ENCODE measurements at places on chromosomes 3 and 15.

DNA sequence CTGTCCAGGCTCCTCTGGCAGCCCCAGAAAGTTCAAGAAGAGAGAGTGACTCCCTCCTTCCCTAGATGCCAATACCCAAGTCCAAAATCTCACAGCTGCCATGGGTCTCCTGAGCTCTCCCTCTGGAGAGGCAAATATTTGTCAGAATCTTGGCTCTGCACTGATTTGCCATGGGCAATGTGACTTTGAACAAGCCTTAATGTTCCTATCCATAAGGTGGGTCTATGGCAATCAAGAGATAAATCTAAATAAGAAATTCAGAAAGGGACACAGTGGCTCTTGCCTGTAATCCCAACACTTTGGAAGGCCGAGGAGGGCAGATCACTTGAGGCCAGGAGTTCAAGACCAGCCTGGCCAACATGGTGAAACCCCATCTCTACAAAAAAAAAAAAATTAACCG is 12.4 kb upstream of the WNT7A start:
- DNase-seq = no peak

- DNase-seq = no peak
These were observed 75.7 kb downstream of the SPSB4 start for GRCh38 chr3:141126661-141127343.

DNA sequence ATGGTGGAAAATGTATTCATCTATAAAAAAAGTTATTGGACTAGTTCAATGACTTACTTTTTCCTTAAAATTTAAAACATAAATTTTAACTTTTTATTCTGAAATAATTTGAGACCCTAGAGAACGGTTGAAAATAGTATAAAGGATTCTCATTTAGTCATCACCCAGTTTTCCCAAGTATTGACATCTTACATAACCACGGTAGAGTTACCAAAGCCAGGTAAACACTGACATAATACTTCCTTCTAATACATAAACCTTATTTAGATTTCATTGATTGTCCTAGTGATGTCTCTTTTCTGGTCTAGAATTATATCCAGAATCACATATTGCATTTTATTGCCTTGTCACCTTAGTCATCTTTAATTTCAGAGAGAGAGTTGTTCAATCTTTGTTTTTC is 319.1 kb downstream of the LPP start:
- DNase-seq = no peak

DNA sequence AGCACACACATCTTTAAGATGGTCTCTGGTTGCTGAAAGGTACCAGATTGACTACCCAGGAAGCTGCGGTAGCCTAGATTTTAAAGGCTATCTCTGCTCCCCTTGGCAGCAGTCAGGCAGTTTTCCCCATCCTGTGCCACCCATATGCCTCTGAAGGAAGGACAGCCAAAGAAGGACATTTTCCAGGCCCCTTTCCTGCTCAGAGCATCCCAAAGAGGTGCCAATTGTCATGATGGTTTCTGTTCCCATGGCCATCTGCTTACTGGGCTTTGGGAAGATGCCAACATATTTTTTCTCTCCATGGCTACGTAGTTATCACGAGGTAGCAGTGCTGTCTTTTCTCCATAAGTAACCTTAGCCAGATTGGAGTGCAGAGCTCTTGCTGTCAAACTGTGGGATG is 39.7 kb downstream of the UNC13C start:
- DNase-seq = no peak

DNA sequence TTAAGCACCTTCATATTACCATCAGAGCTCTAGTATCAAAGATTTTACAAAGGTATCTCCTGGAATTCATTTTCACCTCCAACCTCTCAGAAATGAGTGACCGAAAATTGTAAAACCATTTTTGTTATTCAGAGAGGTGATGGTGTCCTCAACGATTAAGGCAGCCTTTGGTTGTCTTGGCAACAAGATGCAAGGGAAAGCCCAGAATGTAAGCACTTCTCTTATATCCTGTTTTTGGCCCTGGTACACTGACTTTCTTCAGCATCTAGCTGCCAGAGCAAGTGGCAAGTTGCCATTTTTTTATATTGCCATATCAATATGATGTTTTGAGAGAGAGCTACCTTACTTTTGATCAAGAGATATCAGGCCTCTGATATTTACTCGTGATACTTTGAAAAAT is 384.9 kb upstream of the NECTIN3 start:
- DNase-seq = no peak

DNA sequence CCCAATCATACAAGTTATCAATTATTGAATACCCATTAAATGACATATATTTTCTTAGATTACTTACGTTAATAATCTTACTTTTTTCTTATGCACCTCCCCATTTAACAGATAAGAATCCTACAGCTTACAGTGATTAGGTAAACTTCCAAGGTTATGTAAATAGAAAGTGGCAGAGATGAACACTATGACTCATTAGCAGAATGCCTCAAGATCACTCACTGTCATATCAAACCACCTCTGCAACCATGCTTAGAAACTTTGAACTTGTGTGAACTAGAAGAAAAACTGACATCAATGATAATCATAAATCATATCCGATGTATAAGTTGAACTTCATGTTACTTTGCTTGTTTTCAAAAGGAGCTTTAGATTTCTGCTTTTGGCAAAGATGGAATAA is 911.6 kb upstream of the ARPP21 start:
- DNase-seq = no peak

- no peak for DNase-seq
These were observed 942.5 kb downstream of the ROBO1 start for GRCh38 chr3:78825118-78825857.

DNA sequence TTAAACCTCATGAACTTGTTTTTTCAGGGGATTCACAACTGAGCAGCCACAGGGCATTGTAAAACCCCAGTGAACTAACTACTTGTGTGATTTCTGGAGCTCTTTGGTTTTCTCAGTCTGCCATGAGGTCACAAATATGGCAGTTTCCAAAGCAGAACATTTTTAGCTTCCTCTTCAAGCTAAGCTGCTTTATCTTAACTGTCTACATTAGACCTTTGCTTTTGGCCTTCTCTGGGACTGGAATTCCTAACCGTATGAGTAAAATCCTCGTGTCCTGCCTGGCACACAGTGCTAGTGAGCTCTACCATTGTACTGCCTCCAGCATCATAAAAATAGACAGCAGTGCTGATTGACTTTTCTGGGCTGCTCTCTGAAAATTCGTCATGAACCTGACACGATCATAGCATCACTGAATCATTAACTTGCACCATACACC is 22.1 kb downstream of the CDIN1 start:
- peak; percentile 42 for DNase-seq

DNA sequence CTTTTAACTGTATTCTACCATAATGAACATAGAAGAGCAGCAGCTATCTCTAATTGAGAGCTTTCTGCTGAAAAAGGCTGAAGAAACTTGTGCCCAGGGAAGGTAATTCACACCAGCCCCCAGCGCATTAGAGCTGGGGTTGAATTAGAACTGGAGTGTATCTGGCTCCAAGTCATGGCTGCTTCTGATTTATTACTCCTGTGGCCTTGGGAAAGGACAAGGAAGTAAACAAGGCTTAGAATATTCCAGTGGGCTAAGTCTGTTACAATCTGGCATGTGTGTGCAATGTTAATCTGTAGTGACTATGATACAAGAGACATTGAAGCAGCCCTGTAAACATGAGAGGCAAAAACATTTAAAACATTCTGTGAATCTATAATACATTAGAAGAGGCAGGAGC is 18.1 kb downstream of the CPA3 start:
- DNase-seq = no peak

- DNase-seq = peak; percentile 40
These were observed 410.5 kb downstream of the LSAMP start for GRCh38 chr3:116034794-116035193.

GRCh38 chr15:101023501-101024072 is 104.4 kb downstream of the LRRK1 start:
- DNase-seq = no peak

GRCh38 chr3:25508901-25509300 is 80.8 kb downstream of the RARB start:
- peak; percentile 90 for DNase-seq

DNA sequence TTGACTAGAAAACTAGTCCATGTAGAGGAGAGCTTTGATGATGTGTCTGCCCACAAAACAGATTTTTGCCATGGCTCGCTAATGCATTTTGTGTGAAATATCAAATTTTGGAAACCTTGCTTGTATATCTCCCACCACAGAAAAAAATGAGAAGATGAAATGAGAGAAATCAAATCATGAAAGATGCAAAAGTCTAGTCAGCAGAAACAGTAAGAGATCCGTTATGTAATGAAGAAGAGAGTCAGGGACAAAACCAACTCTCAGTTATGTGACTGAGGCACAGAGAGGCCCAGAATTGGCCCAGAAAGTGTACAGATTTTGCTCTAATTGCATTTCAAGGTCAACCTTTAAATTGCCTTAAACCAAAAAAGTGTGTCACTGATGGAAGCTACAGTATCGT is 107.0 kb downstream of the FILIP1L start:
- no peak for DNase-seq

GRCh38 chr3:128734523-128735189 is 8.7 kb downstream of the RAB7A start:
- no peak for DNase-seq

DNA sequence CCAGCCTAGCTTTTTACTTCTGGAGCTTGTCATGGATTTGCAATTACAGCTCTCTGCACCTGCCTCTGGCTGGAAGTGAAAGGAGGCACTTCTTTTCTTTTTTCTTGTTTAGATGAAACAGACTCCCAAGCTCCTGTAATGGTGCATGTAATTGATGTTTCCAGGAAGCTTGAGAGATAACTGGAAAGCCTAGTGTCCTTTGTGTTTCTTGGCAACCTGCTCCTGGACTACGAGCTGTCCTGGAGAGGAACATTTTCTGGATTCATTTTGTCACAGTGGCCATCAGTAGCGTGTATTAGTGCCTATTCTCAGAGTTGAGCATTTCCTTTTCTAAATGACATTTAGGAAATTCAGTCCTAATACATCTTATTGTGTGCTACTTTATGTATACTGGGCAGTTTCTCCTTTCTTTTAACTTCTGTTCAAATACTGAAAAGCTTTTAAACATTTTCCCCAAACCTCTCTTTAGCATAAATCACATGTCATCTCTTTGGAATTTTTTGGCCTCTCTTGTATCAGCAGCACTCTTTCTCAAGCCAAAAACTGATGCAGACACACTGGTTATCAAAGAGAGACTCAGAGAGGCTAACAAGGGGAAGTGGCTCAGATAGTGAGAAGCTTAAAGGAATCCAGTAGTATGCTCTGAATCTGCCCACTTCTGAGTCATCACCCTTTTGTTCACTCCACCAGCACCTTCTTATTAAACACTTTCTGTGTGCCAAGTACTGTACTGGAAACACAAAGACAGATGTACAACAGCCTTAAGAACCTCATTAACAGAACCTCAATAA is 62.6 kb upstream of the SLC2A2 start:
- DNase-seq = peak; percentile 92

DNA sequence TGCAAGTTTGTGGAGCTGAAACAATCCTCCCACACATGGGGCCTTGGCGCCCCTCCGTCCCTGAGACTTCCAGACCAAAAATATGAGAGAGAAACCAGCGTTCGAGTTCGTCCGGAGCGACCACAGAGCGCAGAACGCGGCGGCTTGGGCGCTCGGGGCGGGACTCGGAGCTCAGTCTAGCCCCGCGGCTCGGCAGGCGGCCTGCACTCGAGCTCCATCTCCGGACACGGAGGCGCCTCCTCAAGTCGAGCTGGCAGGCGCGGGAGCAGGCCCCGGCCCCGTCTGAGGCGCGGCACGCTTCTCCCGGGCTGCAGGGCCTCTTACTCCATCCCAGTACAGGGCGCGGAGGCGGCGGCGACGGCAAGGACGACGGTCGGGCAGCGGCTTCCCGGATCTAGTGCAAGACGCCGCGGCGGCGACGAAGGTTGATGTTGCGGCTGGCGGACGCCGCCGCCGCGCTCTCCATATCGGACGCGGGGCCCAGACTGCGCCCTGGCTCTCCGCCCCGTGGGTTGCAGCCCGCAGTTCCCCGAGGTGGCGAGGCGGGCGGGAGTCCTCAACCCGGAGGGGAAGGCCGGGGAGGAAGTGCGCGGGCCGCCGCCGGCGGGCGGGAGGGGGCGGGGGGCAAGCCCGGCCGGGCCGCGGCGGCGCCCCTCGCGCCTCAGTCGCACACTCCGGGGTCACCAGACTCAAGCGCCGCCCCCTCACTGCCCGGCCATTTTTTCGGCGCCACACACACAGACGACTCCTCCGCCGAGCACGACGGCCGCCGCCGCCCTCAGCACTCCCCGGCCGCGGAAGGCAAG is 674 bp downstream of the MSL2 start:
- peak; percentile 77 for DNase-seq

DNA sequence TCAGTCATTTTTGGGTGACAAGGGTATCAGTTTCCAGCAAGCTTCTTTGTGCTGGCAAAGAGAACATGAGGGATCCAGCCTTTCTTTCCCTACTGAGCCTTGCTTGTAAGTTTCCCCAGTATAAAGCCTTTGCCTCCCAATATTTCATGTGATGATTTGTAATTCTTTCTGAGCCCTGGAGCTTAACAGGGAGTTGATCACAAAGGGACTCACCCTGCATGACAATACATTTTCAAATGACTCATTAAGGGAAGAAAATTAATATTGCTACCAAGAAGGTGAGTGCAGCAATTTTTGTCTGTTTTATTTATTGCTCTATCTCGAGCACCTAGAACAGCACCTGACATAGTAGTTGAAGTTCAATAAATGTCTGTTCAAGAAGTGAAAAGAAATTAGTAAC is 27.7 kb downstream of the OXSM start:
- no peak for DNase-seq

DNA sequence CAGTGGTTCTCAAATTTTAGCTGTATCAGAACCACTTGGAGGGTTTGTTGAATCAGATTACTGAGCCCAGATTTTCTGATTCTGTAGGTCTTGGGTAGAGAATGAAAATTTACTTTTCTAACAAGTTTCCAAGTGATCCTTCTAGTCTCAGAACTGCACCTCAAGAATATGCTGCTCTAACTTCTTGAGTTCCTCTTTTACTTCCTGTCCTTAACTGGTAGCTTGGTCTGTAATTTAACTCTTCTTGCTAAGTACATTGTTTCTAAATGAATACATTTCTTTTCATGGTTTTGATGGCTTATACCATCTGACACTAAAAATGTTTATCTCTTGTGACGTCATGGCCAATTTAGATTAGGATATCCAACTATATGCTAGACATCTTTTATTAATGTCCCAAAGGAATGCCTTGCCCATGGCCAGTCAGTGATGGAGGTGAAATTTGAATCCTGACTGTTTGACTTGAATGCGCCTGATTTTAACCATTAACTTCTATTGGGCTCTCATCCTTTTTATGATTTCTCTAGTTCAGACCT is 262.6 kb upstream of the NAALADL2 start:
- no peak for DNase-seq

DNA sequence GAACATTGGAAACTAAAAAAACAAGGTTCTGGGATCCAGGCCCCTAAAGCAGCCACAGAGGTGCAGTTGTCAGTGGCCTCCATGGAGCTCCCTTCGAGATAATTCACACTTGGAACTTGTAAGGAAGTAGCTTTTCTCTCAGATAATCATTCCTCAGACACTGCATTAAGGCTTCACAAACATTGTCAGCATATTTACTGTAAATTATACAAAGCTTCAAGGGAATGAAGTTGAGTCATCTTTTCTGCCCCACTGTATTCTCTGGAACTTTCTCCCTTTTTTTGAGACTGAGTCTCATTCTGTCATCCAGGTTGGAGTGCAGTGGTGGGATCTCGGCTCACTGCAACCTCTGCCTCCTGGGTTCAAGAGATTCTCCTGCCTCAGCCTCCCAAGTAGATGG is 7.1 kb downstream of the BLOC1S6 start:
- peak; percentile 51 for DNase-seq

All from fibroblast of skin of back (primary cell).